ENCODE measurements at places on chromosomes 3 and 15.

- no peak for DNase-seq
Observed at GRCh38 chr3:112372396-112372795, 39.4 kb downstream of the CD200 start.

DNA sequence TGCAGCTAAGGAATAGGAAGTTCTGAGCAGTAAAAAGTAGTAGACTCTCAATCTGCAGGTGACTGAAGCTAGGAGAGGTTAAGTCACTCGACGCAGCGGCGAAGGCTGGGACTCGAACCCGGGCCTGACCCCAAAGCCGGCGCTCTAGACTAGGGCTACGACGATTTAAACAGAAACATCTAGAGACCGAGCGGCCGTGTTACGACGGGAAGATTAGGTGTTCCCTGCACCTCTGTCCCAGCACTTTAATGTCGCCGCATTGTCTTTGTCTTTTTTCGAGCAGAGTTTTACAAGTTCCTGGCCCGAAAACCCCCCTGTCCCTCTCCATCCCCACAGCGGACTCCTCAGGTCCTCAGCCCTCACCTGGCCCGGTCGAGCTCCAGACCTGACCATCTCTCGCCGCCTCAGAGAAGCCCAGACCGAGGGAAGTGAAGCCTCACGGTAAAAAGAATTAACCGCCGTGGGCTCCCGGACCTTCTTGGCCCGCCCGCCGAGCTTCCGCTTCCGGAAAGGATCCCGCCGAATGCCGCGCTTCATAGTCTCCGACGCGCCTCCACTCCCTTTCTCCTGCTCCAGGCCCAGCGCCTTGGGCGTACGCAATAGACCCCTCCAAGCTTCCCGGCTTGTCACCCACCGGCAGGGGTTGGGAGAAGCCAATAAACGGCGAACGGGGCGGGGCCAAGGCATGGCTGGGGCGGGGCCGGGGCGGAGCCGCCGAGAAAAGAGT lies at the start of gene CCDC14:
Gene CCDC14, minus strand, starts transcription at position 449 of the 727 bp plus-strand sequence. Its CDS starts 56 bp downstream, at position 393.
- peak; percentile 95 for DNase-seq

DNA sequence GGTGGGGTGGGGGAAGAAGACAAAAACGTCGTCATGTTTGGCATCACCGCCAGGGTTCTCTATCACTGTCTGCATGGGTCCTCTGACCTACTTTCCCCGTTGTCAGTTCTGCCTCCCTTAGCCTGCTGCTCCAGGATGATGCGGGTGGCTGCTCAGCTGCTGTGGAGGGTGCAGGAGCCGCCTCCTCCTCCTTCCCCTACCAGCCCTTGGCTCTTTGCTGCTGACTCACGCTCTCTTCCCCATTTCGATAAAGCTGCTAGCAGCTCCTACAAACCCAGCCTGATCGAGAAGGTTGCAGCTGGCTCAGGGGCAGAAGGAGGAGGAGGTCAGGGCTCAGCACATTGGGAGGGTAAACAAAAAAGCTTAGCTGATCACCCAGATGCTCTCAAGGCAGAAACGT lies 49.5 kb upstream of the SEC13 start:
- peak; percentile 52 for DNase-seq

DNA sequence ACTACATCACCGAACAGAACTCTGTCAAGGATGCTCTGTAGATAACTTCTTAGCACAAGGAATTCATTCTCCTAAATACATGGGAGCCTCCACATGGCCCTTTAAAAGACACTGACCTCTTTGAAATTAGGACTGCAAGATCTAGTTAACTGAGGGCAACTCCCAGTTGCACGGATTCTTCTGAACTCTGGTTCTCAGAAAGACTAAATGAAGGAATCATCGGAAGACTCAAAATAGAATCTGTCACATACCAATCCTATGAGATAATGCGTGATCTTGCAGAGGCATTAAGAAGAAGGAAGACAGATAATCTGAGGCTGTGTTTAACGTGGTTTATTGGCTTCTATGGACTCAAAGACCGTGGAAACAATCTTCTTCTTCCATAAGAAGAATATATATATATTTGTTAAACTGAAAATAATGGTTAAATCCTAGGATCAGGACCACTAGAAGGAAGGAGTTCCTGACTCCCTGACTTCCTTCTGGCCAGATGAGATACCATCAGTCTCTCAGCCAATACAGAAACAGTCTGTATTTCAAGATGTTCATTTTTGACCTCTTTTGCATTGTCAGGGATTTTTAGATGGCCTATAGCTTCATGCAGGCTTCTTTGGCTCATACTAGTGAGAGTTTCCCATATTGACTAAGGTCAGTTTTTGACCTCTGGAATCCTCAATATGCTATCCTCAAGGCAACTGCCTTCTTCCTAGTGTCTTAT lies 33.9 kb upstream of the TBC1D23 start:
- no peak for DNase-seq

DNA sequence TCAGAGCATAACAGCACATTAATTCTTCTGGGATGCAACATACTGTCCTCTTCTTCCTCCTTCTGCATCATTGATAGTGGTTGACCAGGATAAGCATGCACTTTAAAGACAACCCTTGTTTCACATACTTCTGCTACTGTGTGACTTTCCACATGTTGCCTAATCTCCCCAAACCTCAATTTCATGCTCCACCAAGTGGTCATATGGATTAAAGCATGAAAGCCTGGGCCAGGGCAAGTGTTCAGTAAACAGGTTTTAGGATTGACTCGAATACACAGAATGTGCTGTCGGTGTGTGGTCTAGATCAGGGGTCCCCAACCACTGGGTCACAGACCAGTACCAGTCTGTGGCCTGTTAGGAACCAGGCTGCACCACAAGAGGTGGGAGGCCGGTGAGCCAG lies 22.5 kb upstream of the BFSP2 start:
- no peak for DNase-seq

DNA sequence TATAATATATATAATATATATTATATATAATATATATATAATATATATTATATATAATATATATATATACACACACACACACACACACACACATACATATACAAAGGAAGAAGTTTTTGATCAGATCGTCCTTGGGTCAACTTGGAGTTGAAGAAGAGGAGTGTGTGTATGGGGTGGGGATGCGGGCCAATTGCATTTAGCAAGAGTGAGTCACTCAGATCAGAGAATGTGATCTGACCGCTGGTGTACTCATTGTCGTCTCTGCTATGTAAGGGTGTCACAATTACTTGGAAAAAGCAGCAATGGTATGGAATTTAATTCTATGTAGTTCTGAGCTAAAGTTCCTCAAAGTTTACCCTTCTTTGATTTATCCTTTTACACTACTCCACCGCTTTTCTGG lies 4.6 kb upstream of the VGLL3 start:
- DNase-seq, result no peak

DNA sequence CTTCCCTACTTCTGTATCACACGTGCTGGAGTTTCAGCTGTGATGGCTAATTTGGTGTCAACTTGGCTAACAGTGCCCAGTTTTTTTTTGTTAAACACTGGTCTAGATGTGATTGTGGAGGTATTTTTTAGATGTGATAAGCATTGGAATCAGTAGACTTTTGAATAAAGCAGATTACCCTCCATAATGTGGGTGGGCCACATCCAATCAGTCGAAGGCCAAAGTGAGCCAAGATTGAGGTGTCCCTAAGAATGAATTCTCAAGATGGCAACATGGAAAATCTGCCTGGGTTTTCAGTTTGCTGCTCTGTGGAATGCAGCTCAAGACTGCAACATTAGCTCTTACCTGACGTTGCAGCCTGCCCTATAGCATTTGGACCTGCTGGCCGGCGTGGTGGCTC lies 68.8 kb upstream of the AGBL1 start:
- DNase-seq, result no peak

- DNase-seq, result no peak
Observed at GRCh38 chr3:183909030-183909600, 24.4 kb upstream of the PARL start.

GRCh38 chr3:50167069-50167840 lies 12.1 kb downstream of the SEMA3F start:
- DNase-seq, result no peak

- DNase-seq, result no peak
Observed at GRCh38 chr15:100384108-100384410, 42.3 kb upstream of the ADAMTS17 start.

DNA sequence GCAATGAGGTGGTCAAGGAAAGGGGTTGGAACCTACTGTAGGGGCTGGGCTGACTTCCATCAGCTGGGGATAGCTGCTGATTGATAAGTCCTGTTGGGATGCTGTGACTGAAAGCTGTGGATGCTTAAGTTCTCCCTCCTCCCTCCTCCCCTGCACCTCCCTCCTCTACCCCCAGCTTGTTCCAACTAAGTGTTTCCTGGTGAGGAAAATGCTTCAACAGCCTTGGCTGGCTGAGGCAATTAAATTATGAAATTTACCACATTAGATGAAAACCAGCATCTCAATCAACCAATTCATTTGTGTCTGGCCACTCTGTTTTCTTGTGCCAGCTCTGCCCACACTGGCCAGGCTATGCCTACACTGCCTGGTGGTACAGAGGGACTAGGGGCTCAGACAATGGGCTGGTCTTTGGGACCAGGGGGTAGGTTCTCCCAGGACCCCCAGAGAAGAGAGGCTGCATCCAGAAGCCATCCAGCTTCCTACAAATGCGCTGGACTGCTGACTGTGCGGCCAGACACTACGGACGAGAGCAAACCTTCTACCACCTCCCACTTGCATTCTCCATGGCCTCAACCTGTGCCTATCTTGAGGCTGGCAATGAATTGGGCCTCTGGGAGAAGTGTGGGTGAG lies 2.5 kb downstream of the KLHL25 start:
- no peak for DNase-seq

GRCh38 chr15:40958146-40958545 lies 4.9 kb downstream of the CHAC1 start:
- no peak for DNase-seq

DNA sequence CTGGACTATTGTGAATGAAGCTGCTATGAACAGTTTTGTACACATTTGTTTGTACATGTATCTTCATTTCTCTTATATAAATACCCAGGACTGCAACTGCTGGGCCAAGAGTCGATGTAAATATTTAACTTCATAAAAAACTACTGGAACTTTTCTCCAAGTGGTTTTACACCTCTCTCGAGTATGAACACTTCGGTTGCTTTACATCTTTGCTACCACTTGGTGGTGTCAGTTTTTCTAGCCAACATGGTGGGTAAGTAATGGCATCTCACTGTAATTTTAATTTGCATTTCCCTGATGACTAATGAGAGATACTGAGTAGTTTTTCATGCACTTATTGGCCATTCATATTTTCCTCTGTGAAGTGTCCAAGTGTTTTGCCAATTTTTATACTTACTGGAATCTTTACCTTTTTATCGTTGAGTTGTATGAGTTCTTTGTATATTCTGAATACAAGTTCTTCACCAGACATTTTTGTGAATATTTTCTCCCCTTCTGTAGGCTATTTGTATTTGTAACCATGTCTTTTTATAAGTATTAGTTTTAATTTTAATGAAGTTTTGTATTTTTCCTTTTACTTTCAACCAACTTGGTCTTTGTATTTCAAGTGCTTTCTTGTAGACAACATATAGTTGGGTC lies 44.4 kb downstream of the PCOLCE2 start:
- no peak for DNase-seq

GRCh38 chr15:100075229-100075628 lies 266.5 kb downstream of the ADAMTS17 start:
- DNase-seq, result no peak
